SK-MEL-5 (cell line): ENCODE measurements at places on chromosomes 16 and 17. TPM values are rescaled to one million over a fixed set of nuclear protein-coding genes. Genes with fewer than 3 reads are reported as not detected.
A peak's percentile ranks its signal among the peaks of the same experiment; 100 is the strongest.

PLA2G15 gene
- 13.5 and 15.0 TPM in 2 replicates for total RNA-seq

TBC1D28 gene
- not detected in 2 replicates for total RNA-seq

ZNF785 gene
- total RNA-seq = 12.1 and 13.0 TPM in 2 replicates

KRTAP1-3 gene
- not detected in 2 replicates for total RNA-seq

PRR15L gene
- not detected in 2 replicates for total RNA-seq

DCXR gene
- total RNA-seq = 120 and 129 TPM in 2 replicates

MMP28 gene
- total RNA-seq = not detected in 2 replicates

SPSB3 gene
- total RNA-seq = 12.8 and 13.1 TPM in 2 replicates

DNA sequence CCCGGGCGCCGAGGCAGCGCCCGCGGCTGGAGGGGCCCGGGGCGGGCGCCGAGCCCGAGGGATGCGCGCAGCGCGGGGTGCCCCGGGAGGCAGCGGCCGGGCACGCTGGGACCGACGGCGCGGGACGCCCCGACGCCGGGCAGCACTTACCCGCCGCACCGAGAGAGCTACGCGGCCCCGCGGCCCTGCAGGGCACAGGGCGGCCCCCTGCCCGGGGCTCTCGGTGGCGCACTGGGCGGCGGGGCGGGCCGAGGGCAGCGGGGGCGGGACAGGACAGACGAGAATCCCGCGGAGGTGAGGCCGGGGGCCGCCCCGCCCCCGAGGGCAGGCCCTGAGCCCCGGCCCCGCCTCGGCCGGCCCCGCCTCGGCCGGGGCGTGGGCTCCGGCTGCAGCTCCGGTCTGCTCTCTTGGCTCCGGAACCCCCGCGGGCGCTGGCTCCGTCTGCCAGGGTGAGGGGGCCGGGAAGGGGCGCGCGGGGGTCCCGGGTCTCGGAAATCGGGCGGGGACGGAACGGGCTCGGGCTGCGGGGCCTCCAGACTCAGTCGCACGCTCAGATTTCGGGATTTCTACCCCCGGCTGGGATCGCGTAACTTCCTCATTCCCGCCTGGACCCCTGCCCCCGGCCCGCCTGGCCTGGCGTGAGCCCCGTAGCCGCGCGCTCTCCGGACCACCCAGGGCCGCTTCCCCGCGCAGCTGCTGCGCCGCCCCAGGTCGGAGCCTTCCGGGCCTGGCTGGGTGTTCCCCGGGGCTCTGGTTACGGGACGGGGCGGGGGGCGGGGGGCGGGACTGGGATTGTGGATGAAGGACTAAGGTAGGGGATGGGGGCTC, at the start of gene PLD2:
TSS of gene PLD2 (plus strand) at position 376 of the 828 bp plus-strand sequence. CDS start 621 bp downstream, outside the sequence.
- peak; percentile 84 for DNase-seq

GRCh38 chr16:77807-78443, at the start of gene MPG:
Gene MPG (plus strand): TSS chr16:78225. CDS start chr16:78310, 85 bp downstream.
- DNase-seq = peak; percentile 74

- no peak for DNase-seq
These were observed 64.2 kb downstream of the PITPNC1 start for GRCh38 chr17:67441052-67441895.

DNA sequence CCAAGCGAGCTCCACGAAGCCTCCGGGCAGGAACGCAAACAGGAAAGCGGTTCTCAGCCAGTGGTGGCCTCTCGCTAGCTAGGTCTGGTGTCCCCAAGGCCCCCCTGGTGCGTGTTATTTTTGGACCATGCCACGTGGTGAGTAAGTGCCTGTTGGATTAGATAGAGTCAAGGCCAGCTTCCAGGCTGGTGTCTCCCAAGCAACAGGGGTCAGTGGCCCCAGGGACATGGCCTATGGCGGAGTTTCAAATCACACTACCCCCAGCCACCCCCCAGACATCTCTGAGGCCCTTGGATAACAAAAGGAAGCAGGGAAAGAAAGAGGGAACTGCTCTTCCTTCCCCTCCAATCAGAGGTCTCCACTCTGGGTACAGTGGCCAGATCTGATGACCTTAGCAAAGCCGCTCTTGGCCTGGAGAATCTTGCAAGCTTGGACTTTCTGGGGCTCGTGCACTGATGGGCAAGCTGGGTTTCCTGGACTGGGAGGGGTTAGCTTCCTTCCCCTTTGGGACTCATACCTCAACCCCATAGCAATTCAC, 58.2 kb downstream of the MAF start:
- DNase-seq = no peak

- no peak for DNase-seq
These were observed 223.3 kb downstream of the CBLN1 start for GRCh38 chr16:49058382-49058781.

DNA sequence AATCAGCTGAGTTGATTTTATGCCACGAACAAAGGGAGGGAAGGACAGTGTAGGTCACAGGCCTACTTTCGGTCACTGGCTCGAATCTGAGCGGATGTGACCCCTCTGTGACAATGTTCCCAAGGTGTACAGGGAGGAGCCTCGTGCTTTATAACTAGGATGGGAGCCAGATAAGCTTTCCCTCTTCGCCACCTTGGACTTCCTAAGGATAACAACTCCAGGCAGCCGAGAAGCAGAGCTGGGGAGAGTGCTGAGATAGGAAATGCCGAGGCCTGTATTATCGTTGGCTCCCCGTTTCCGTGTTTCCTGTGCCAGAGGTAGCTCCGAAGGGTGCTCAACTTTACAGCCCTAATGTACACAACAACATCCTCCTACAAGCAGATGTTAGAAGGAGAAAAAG, 217.8 kb upstream of the IRX3 start:
- DNase-seq = no peak

GRCh38 chr17:10278218-10278617, 79.8 kb upstream of the GAS7 start:
- peak; percentile 26 for DNase-seq

DNA sequence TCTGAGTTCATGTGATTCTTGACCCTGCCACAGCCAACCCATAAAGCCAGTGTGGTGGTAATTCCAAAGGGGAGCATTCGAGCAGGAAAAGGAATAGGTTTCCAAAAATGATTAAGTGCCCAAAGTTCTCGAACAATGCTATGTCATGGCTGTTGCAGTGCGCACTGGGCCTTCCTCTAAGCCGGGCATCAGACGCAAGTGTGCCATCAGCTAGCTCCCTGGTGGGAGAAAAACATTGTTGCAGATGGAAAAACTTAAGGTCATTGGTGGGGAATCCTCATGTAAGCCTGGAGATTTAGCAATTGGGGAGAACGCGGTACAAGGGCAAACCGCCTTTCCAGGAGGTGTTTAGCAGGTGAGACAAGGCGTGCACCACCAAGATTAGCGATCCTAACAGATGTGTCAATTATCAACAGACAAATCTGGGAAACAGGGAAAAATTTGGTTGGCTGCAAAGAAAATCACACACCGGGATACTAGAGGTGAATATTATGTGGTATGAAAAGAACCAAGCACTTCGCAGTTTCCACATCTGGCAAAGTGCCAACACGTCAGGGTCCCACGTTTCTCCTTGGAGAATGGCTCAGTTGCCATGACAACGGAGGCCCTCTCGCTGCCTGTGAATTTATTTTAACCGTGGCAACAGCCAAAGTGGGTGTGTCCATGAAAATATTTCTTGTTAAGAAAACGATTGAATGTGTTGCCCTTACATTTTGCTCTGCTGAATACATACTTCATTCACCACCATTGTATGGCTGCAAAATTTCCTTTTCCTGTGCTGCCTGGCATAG, 118.5 kb upstream of the CACNG5 start:
- DNase-seq = peak; percentile 32

- no peak for DNase-seq
These were observed 59.1 kb upstream of the INTS2 start for GRCh38 chr17:61986898-61987297.

- DNase-seq = no peak
These were observed 94.8 kb downstream of the WSCD1 start for GRCh38 chr17:6164996-6165395.

GRCh38 chr17:28841901-28842281, 699 bp downstream of the FAM222B start:
- DNase-seq = no peak

DNA sequence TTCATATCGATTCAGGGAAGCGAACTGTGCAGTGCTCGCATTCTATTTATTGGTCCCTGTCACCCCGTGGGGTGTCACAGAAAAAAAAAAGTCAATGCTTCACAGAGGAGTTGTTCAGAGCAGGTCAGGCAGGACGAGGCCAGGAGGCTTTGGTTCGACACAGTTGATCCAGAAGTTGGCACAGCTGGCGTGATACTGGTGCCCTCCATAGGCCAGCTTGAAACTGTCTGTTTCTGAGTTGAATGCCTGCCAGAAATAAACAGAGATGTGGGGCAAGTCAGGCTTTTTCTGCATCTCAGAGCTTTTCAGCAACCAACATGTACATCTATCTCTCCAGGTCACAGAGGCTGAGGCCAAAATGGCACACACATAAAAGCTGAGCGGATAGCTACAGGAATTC, 29.1 kb downstream of the DUSP14 start:
- peak; percentile 29 for DNase-seq

DNA sequence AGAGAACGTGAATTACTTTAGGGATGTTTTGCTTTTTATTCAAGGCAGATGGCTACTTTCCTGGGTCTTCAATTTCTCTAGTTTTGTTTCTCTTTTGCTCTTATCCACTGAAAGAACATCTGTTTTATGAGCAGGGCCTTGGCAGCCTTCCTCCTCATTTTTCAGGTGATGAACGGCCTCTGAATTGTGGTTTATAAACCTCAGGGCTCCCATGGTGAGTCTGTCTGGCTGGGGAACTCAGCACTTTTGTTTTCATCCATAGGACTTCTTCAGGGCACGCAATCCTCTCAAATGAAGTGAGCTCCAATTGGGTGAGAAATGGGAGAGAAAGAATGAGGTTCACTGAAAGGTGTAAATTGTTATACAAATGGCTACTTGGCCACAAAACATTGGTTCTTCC, 186.4 kb upstream of the ERCC4 start:
- DNase-seq = no peak

- DNase-seq = no peak
These were observed 217.8 kb downstream of the ZFHX3 start for GRCh38 chr16:72829846-72830775.

- no peak for DNase-seq
These were observed at the start of gene TMED6 for GRCh38 chr16:69351309-69352027. Gene TMED6 (minus strand): TSS chr16:69351786. CDS start chr16:69351753, 33 bp downstream.
